CMK (cell line): ENCODE measurements at places on chromosomes 5 and 9.

- no peak for DNase-seq
Observed at GRCh38 chr5:171675511-171675910, 110.1 kb upstream of the SMIM23 start.

GRCh38 chr9:88258024-88258423 is 119.7 kb upstream of the SPATA31C2 start:
- no peak for DNase-seq

- DNase-seq, result no peak
Observed at GRCh38 chr5:180523629-180524466, 29.7 kb downstream of the CNOT6 start.

GRCh38 chr5:80067016-80067415 is 31.9 kb downstream of the THBS4 start:
- no peak for DNase-seq

- no peak for DNase-seq
Observed at GRCh38 chr5:139557811-139558210, 3.3 kb upstream of the UBE2D2 start.

DNA sequence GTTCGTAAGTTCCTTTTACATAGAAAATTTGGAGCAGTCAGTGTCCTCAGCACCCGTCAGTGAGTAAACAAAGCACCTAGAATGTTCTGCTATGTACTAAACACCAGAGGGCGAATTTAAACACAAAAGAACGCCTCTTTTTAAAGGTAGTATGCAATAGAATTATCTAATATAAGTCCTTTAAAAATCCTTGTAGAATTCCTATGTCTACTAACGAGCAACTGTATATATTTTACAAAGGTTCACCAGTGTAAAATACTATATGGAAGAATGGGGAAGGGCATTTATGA is 499 bp upstream of the TMEM232 start:
- no peak for DNase-seq

- DNase-seq, result no peak
Observed at GRCh38 chr5:179680780-179681401, at the start of gene CBY3. Gene CBY3 (minus strand): TSS chr5:179681034. CDS start chr5:179680918, 116 bp downstream.

- DNase-seq, result no peak
Observed at GRCh38 chr9:16192403-16193017, 639.7 kb downstream of the CCDC171 start.

- DNase-seq, result no peak
Observed at GRCh38 chr9:135077497-135078200, 9.8 kb upstream of the OLFM1 start.

- peak; percentile 76 for DNase-seq
Observed at GRCh38 chr5:180982008-180982741, 6.5 kb upstream of the BTNL3 start.

- no peak for DNase-seq
Observed at GRCh38 chr9:36956908-36957307, 77.2 kb downstream of the PAX5 start.

DNA sequence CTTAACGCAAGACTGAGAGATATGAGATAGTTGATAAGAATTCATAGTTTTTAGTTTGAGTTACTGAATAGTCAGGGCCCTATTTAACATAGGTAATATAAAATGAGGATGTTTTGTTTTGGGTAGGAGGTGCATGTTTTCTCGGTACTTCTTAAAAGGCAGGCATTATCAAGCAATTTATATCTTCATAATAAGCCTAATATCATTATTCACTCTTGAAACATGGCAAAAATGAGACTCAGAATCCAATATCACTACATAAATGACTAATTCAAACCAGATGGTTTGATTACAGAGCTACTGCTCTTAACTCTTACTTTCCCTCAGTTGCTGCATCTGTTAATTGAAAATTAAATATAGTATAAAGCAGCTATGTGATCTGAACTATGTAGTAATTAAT is 2038.7 kb downstream of the EFNA5 start:
- no peak for DNase-seq

GRCh38 chr5:158162479-158163034 is 303.6 kb upstream of the CLINT1 start:
- no peak for DNase-seq

DNA sequence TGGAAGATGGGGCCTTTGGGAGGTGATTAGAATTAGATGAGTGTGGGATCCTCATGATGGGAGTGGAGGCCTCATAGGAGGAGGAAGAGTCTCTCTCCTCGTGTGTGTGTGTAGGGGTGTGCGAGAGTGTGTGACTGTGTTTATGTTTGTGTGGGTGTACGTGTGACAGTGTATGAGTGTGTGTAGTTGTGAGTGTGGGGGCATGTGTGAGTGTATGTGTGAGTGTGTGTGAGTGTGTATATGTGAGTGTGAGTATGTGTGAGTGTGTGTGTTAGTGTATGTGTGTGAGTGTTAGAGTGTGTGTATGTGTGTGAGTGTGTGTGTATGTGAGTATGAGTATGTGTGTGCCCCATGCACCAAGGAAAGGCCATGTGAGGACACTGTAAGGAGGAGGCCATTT is 68.2 kb upstream of the SMIM15 start:
- DNase-seq, result no peak

DNA sequence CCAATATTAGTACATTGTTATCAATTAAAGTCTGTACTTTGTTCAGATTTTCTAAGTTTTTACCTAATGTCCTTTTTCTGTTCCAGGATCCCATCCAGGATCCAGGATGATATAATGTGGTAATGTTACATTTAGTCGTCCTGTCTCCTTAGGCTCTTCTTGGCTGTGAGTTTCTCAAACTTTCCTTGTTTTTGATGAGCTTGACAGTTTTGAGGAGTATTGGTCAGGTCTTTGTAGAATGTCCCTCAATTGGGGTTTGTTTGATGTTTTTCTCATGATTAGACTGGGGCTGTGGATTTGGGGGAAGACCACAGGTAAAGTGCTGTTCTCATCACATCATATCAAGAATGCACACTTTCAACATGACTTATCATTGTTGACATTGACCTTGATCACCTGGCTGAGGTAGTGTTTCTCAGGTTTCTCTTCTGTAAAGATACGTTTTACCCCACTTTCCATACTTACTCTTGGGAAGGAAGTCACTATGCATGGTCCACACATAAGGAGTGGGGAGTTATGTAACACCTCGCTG is 9.6 kb downstream of the NDFIP1 start:
- DNase-seq, result no peak

GRCh38 chr5:131204964-131205363 is 34.2 kb downstream of the LYRM7 start:
- DNase-seq, result no peak

GRCh38 chr9:77514886-77515711 is 133.0 kb downstream of the GNA14 start:
- DNase-seq, result no peak

GRCh38 chr5:153543959-153544470 is 53.5 kb downstream of the GRIA1 start:
- no peak for DNase-seq

GRCh38 chr5:144206141-144206540 is 35.5 kb downstream of the KCTD16 start:
- no peak for DNase-seq

- no peak for DNase-seq
Observed at GRCh38 chr5:72412283-72413055, 92.3 kb downstream of the PTCD2 start.

GRCh38 chr5:179241175-179241574 is 104.1 kb downstream of the ADAMTS2 start:
- no peak for DNase-seq
